ENCODE measurements at places on chromosomes 7 and 10.
A peak's percentile ranks its signal among the peaks of the same experiment; 100 is the strongest.

GRCh38 chr10:132066812-132067211 lies 1.1 kb downstream of the JAKMIP3 start:
- no peak for DNase-seq

GRCh38 chr7:67301667-67302066 lies 305.0 kb downstream of the TYW1 start:
- DNase-seq: no peak

- no peak for DNase-seq
These were observed 85.2 kb downstream of the VTI1A start for GRCh38 chr10:112532189-112532588.

GRCh38 chr10:6535156-6535764 lies 44.8 kb downstream of the PRKCQ start:
- DNase-seq: no peak

DNA sequence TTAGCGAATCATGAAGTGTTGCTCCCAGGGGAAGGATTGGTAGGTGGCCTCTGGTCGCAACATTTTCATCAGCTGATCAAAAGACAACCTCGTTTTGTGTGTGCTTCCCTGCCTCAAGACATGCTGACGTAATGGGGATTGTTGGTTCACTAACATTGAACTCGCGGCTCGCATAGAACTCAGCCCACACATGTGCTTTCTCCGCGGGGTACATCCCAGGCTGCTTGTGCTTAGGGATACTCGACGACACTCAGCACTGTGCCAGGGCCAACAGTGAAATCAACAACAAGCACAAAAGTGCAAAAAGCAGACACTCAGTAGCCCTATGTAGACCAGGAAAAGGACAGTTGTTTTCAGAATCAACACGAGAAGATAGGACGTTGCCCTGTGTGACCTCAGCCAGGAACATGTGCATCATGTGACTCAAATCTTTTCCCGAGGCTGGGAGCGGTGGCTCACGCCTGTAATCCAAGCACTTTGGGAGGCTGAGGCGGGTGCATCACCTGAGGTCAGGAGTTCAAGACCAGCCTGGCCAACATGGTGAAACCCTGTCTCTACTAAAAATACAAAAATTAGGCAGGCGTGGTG lies 20.8 kb downstream of the WIPI2 start:
- DNase-seq: no peak

- no peak for DNase-seq
These were observed 29.4 kb downstream of the CFAP46 start for GRCh38 chr10:132912713-132913558.

DNA sequence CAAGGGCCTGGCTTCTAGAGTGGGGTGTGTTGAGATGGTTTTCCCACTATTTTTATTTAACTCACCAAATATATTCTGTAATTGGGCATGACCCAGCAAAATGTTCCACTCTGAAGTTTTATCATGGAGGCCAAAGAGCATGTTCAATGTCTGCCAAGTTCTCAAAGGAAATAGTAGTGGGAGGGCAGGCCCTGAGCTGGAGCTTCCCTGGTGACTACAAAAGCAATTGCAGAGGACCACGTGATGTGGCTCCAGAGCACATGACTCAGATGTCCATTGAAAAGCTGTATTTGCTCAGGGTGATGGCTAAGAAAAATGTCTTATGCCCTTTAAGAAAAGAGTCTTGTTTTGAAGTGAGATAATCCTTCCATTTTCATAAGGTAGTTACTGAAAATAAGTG lies 1024.8 kb downstream of the LRMDA start:
- DNase-seq: no peak

GRCh38 chr7:141844256-141844655 lies 3.0 kb upstream of the PRSS37 start:
- DNase-seq: no peak

GRCh38 chr10:61758433-61758832 lies 95.7 kb downstream of the CABCOCO1 start:
- no peak for DNase-seq

GRCh38 chr7:131835141-131835540 lies 278.7 kb upstream of the PODXL start:
- no peak for DNase-seq

GRCh38 chr10:51348622-51349021 lies 274.3 kb downstream of the PRKG1 start:
- DNase-seq: no peak

DNA sequence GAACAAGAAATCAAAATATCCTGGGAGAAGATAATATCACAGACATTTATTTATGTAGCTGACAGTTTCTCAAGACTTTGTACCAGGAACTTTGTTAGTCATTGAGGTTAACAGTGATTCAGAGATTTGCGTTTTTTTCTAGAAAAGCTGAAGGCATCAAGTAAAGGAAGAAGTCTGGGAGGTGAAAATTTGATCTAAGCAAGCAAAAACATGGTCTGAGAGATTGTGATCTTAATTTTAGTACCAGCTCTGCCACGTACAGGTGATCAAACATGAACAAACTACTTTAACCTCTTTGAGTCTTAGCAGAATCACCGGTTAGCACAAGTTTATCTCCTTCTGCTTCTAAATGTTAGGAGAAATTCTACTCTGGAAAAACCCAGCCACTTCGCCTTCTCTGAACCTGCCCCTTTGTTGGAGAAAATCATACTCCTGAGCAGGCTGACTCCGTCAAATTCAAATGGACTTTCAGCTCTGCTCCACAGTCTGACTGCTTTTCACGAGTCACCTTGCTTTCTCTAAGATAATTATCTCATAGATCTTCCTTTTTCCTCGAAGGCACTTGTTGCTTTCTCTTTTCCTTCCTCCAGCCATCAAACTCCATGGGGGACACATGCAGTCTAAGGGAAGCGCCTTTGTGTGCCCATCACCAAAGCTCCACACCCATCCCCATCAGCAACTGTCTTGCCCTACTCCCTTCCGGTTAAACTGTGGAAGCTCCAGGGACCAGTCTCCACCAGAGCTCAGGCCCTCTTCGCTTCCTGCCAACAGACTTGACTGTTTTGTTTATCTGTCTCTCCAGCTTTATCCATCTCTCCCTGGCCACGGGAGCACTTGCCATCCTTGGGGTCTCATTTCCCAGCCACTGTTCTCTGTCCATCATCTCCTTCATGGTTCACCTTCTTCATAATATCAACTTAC lies 86.3 kb downstream of the PRKCQ start:
- no peak for DNase-seq

- no peak for DNase-seq
These were observed 49.3 kb upstream of the KCNIP2 start for GRCh38 chr10:101892782-101893391.

DNA sequence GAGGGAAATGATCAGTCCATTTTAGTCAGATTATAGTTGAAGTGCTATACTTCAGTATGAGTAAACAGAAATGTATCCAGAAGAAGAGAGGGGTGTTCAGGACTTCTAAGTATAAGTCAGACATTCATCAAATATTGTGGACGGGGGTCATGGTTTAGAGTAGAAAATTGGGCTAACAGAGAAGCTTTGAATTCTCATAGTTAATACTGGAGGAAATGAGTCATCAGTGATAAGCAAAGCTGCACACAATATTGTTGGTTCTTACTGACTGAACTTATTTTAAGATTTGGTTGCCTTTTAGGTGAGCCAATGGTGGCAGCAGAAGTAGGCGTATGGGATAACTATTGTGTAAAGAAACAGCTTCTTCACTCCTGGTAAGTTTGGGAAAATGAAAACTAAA lies 1.7 kb upstream of the SUMF2 start:
- no peak for DNase-seq

DNA sequence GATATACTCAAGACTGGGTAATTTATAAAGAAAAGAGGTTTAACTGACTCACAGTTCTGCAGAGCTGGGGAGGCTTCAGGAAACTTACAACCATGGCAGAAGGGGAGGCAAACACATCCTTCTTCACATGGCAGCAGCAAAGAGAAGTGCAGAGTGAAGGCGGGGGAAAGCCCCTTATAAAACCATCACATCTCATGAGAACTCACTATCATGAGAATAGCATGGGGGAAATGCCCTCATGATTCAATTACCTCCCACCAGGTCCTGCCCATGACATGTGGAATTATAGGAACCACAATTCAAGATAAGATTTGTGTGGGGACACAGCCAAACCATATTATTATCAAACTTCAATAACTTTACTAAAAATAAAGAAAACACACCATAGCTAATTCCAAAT lies 30.4 kb upstream of the JAZF1 start:
- DNase-seq: no peak

GRCh38 chr10:22218448-22218847 lies 633 bp upstream of the EBLN1 start:
- no peak for DNase-seq

GRCh38 chr10:123297175-123297574 lies 143.0 kb downstream of the BUB3 start:
- no peak for DNase-seq

DNA sequence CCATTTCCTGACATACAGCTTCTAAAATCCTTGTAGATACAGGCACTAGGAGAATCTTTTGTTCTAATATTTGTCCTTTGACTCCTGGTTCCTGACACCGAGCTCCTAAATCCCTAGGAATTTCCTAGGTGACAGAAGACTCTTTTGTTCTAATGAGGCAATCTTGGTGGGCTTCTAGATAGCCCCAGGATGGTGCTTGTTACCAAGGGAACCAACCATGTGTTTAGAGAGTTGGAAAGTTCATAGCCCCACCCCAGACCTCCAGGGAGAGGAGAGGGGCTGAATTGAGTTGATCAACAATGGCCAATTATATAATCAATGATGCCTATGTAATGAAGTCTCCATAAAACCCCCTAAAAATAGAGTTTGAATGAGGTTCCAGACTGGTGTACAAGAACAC lies 145.1 kb downstream of the JMJD1C start:
- no peak for DNase-seq

DNA sequence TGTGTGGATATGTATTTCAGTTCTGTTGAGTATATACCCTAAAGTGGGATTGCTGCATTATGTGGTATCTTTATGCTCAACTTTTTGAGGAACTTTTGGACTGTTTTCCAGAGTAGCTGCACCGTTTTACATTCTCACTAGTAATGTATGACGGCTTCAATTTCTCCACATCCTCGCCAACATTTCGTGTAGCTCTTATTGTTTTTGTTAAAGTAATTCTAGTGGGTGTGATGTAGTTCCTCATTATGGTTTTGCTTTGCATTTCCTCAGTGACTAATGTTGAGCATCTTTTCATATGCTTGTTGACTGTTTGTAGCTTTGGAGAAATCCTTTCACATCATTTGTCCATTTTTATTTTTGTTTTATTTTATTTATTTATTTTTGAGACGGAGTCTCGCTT lies 4.5 kb downstream of the STMP1 start:
- no peak for DNase-seq

DNA sequence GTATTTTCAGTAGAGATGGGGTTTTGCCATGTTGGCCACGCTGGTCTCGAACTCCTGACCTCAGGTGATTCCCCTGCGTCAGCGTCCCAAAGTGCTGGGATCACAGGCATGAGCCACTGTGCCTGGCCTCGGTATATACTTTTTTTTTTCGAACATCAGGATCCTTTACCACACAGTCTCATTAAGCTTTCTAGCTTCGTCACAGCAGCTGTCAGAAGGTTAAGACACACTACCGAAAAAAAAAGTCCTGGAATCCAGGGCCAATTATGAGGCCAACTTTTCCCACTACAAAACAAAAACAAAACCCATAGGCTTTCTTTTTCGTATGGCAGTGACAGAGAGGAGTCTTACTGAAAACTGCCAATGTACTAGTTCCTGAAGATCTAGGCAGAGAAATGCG lies 30.7 kb downstream of the ZC3HC1 start:
- no peak for DNase-seq

GRCh38 chr7:139855498-139856270 lies 26.6 kb downstream of the TBXAS1 start:
- peak; percentile 63 for DNase-seq

DNA sequence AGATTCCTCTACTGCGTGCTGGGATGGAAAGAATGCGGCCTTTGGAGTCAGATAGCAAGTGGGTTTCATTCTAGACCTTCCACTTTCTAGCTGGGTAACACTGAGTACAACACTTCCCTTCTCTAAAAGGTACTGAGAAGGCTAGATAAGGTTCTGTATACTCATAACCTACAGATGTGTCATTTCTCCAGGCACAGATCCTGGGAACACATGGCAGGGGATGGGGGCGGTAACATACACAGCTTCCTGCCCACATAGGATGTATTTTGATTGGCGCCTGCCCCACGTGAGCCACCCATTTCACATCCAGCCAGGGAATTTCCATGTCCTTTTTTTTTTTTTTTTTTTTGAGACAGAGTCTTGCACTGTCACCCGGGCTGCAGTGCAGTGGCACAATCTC lies 31.8 kb downstream of the KLRG2 start:
- no peak for DNase-seq

GRCh38 chr7:99195867-99196266 lies 12.0 kb downstream of the KPNA7 start:
- DNase-seq: no peak

- no peak for DNase-seq
These were observed 174.4 kb upstream of the LYZL2 start for GRCh38 chr10:30803892-30804322.

DNA sequence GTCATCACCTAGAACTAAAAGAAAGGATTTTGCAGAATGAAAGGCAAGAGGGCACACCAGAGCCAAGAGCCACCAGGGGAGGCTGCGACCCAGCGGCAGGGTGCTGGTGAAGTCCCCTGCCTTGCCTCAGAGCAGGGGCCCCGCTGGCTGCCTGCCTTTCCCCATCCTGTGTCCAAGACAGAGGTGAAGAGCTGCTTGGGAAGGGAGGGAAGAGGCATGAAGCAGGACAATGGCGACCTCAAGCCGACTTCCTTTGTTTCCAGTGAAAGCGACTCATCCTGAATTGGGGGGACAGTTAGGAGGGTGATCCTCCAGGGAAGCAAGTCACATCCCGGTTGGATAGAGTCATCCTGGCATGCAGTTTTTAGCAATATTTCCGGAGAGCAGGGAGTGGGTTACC lies 255.5 kb upstream of the YAE1 start:
- DNase-seq: no peak

DNA sequence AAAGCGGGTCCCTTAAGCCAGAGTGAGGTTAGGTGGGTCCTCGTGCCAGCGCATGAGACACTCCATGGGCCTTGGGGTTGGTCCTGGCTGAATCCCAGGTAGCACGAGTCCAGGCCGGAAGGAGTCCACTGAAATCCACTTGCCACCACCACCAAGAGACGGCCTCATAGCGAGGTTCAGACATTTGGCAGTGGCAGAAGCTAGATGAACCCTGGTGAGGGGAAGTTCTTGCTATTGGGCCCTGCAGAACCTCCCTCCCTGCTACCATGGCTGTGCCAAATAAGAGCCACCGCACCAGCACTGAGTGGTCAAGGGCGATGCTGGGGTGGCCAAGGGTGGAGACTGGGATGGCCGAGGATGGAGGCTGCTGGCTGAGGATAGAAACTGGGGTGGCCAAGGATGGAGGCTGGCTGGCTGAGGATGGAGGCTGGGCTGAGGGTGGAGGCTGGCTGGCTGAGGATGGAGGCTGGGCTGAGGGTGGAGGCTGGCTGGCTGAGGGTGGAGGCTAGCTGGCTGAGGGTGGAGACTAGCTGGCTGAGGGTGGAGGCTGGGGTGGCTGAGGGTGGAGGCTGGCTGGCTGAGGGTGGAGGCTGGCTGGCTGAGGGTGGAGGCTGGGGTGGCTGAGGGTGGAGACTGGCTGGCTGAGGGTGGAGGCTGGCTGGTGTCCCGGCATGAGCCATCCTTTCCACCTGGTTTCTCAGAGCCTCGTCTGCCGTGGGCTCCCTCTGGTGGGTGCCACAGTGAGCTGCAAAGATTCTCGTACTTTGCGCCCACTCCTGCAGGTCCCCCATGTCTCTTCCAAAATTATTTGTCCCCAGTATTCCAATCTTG lies 88.2 kb downstream of the ELFN1 start:
- DNase-seq: no peak
